Activated T-helper 1 cell treated with anti-CD3 and anti-CD28 coated beads, Interleukin-2, amount 50 U/mL, for 16 hours (primary cell): ENCODE measurements at places on chromosomes 3 and 15.

GRCh38 chr3:144105542-144105941 is 133.9 kb downstream of the DIPK2A start:
- no peak for DNase-seq

DNA sequence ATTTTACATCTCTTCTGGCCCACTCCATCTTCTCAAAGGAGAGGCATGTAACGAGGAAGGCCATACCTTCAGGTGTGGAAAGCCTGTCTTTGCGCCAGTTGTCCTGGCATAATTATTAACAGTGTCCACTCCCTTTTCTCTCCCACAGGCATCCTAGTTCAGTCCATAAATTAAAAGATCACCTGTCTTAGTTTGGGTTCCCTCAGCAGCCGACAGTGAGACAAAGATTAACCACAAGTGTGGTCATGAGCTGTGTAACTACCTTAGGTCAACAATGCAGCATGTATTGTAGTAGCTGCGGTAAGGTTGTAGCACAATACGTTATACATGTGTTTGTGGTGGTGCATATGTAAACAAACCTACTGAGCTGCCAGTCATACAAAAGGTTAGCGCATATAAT is 103.3 kb upstream of the GALNT15 start:
- DNase-seq: no peak

DNA sequence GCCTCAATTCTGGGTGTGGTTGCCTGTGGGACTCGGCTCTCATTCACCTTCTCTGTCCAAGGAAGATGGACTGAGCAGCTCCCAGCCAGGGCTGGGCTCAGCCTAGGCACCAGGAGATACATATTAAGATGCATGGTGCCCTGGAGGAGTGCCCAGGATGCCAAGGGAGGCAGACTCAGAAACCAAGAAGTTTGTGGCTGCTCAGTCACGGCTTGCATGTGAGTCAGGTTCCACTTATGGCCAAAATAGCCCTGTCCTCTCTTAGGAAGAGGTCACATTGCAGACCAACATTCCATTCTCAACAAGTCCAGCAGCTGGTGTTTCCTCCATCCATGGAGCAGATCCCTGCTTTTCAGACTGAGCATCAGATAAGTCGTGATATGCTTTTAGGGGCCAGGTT is 21.8 kb downstream of the CDCP1 start:
- no peak for DNase-seq

DNA sequence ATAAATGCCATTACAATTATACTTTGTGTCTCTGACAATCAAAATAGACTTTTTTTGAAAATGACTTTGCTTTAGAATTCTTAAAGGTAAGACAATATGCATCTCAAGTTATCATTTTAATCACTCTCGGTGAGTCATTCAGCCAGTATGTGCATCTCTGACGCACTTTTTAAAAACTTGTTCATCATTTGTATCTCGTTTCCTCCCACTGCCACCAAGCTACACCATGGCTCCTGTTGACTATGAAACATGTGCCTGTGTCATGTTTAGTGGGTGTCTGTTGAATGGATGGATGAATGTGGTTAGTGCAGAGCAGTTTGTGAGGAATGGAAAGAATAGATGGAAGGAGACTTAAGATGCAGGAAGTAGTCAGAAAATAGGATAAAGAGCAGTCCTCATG is 68.6 kb downstream of the ARPP21 start:
- no peak for DNase-seq

DNA sequence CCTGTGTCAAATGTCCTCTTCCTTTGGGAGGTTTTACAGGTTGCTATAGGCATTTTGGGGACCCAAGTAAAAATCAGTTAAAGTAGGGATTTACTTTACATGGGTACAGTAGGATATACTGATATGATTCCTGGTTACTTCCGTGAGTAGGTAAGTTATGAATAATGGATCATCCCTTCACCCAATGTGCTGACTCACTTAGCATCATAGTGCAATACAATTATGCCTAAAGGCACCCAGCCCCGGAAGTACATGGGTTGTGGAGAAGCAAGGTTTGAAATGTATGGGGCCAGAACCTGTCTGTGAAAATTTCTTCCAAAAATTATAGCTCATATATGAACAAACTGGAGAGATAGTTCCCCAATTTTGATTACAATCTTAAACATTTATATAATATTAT is 64.0 kb downstream of the GLB1 start:
- DNase-seq: no peak

GRCh38 chr3:39064646-39065045 is 12.8 kb downstream of the WDR48 start:
- no peak for DNase-seq

GRCh38 chr3:17442332-17443049 is 299.9 kb downstream of the TBC1D5 start:
- DNase-seq: no peak

GRCh38 chr3:170723241-170723640 is 137.4 kb upstream of the SLC7A14 start:
- no peak for DNase-seq

DNA sequence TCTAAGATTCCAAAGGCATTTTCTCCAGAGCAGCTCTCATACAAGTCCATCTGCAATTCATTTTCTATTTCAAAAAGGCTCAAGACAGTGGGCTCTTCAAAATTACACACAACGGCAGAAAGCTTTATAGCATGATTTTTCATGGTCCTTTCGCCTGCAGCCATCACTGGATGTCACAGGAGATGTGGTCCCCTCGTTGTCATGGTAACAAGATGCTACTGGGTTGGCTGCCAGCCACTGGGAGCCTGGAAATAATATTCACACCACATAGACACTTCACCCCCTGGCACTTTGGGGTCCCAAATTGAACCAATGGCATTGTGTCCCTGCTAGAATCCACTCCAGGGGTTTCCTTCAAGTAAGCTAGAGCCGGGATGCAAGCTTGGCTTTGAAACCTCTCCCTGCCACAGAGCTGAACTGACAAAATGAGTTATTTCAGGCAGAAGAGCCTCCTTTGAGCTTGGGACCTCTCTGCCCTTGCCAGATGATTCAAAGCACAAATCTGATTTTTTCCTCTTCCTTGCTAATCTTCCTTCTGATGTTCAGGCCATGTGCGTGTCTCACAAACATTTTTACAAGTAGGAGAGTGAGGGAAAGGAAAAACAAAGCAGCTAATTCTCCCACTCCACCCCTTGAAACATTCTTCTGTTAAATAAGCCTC is 512.6 kb upstream of the ADAMTS9 start:
- DNase-seq: no peak
